ENCODE measurements at places on chromosomes 16 and 17.

GRCh38 chr17:37833237-37833859 is 88.5 kb upstream of the HNF1B start:
- DNase-seq = no peak

- peak; percentile 62 for DNase-seq
These were observed 18.9 kb downstream of the MYBBP1A start for GRCh38 chr17:4536259-4536741.

DNA sequence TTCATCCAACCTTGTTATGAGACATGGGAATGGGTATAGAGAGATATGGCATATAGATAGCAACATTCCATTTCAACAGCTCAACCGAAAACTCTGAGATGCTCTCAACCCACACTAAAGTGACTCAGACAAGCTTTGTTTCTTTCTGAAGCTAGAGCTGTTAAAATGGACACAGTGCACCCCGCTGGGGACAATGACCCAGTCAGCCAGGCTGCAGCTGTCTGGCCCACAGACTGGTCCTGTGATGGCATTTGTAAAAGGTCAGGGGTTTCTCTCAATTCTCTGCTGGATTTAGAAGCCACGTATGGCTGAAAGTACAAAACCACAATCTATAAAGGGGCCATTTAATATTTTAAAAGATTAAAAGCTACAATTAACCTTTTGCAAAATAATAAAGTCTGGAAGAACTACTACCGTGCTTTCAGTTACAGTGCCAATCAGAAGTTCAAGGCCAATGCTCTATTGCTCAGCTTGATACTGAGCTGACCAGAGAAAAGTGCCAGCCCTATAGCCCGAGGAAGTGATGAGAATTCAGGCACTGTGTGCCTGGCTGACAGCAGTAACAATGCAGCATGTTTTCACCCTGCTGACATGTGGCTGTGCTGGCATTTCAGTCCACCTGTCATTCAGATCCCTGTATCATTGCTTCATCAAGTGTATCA is 60.2 kb downstream of the TEX2 start:
- DNase-seq = peak; percentile 78

GRCh38 chr16:3880623-3881498 is at the start of gene CREBBP:
TSS of gene CREBBP (minus strand) at chr16:3880713. CDS start at chr16:3879916, 797 bp downstream.
- DNase-seq = peak; percentile 96

Data from eye (tissue), 1 donor.